ENCODE measurements at places on chromosomes 5 and 9.
A peak's percentile ranks its signal among the peaks of the same experiment; 100 is the strongest.

DNA sequence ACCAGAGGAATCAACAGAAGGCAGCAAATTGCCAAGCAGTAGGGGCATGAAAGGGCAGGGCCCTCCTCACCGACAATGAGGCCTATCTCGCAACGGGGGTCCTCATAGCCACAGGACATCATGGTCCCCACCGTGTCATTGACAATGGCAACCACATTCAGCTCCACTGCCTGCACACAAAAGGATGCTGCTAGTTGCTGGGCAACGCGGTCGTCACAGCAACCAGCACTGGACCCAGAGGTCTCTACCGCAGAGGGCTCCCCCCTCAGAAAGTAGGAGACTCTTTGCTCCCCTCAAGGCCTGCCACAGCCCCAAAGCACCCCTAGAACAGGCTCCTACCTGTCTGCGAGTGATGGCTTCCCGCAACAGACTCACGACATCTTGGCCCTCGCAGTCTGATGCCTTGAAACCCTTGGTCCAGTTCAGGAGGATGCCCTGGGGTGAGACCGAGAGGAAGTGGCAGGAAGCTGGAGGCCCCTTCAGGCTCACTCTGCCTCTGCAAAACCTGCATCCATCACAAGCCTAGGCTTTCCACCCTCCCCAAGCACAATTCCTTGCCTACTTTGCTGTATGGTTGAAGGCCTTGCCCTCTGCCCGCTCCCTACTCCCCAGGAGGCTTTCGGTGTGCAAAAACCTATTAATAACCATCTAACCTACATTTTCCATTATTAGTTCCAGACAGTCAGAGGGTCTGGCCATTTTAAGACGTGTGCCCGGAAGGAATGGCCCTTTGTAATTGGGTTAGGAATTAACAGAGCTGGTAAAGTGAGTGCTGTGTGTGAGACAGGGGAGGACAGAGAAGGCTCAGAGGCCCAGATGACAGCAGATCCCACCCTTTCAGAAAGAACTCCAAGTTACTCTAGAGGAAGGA, 15.2 kb downstream of the HK3 start:
- no peak for DNase-seq

GRCh38 chr9:87035879-87036278, 88.6 kb upstream of the GAS1 start:
- DNase-seq: no peak

DNA sequence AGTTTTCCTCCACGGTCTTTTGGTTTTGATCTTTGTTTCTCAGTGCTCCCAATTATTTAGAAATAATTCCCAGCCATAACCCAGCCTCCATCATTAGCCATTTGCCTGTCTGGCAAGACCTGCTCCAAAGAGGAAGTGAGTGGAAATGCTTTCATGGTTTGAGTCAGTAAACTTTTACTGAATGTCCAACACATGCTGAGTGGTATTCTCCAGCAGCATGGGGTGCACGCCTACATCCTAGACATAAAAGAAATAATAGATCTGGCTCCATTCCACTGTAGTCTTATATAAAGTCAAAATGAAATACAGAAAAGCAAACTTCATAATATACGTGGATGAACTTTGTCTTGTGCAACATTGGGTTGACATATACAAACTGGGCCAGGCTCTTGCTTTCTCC, 757.2 kb downstream of the TLE1 start:
- DNase-seq: no peak

DNA sequence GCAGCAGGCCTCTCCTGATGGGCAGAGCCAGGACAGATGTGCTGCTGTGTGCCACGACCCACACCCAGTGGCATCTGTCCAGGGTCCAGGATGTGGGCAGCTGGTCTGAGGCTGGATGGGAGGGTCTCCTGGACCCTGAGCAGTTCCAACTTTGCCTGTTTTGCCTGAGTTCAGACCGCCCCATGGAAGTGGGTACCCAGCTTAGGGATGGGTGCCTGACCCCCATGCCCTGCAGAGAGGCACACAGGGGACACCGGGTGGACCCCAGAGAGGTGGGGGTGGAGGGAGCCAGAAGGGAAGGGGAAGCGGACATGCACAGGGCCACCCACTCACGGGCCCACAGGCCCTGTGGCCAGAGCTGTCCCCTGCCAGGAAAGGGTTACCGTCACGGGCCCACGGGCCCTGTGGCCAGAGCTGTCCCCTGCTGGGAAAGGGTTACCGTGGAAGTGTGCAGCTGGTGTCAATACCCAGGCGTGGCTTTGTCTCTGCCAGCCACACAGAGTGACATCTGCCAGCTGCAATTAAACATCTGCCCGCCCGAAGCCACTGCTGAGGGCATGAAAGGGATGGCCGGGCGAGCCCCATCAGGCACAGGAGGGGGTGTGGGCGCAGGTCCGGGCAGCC, 50.0 kb downstream of the NACC2 start:
- DNase-seq: no peak

DNA sequence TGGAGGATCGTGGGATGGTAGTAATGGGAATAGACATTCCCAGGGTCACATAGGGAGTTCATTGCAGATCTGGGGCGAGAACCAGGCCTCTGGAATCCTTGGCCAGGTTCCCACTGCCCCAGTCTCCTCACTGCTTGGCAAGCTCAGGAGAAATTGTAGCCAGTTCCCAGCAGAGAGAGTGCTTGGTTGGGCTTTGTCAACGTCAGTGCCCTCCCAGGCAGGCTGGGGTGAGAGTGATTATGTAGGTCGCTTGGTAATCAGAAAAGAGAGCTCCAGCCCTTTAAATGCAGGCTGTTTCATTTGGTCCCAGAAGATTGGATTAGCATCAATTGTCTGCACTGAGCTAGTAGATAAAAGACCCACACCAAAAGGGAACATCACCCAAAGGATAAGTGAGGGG, 51.8 kb upstream of the GALNT10 start:
- no peak for DNase-seq

DNA sequence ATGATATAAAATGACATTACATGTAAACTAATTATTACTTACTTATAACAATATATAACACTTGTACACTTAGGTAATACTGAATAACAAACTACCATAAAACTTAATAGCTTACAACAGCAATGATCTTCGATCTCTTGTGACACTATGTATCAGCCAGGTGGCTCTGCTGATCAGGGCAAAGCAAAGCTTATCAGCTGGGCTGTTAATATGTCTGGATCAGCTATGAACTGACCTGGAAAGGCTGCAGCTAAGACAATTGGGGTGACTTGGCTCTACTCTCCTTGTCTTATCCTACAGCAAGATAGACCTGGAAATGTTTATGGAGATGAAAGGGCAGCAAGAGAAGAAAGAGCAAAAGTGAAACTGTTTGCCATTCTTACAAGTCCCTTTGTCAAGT, 511.3 kb downstream of the TLR4 start:
- no peak for DNase-seq

DNA sequence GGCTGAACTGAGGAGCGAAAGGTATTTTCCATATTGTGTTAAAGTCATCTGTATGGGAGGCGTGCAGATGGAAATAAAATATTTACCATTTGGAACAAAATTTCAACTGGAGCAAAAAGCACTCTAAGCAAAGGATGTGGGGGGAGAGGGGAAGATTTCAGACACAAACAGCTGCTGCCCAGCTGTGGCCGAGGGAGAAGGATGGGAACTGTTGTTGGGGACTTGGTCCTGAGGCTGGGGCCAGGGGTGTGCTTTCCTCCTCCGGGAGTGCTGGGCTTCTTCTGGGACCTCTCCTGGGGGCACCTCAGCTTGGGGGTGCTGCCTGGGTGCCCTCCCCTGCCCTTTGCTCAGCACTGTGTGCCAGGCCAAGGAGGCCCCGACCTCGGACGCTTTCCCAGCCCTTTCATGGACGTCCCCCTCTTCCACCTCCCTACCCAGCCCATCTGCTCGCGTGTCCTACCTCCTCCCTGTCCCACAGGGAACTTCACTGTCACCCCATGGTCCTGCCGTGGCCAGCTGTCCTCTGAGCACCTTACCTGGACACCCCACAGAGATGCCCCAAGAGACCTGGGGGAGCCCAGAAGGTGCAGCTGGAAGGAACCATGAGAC, 101.9 kb upstream of the COL5A1 start:
- no peak for DNase-seq

- no peak for DNase-seq
Measured at GRCh38 chr9:118975736-118976135, 393.5 kb downstream of the BRINP1 start.

DNA sequence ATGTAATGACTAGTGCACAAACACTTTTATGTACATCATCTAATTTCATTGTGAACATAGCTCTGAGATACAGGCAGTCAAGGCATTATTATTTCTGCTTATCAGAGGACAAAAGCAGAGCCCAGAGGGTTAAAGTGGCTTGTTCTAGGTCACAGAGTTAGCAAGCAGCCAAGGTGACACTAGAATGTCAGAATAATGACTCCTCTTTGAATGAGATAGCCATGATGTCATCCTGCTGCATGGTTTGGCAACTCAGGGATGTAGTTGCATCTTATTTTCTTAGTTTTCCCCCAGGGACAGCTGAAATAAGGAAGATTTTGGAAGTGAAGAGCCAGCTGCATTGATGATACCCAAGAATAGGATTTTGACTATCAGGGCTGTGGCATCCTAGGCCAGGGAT, 54.4 kb downstream of the KCNV2 start:
- no peak for DNase-seq

DNA sequence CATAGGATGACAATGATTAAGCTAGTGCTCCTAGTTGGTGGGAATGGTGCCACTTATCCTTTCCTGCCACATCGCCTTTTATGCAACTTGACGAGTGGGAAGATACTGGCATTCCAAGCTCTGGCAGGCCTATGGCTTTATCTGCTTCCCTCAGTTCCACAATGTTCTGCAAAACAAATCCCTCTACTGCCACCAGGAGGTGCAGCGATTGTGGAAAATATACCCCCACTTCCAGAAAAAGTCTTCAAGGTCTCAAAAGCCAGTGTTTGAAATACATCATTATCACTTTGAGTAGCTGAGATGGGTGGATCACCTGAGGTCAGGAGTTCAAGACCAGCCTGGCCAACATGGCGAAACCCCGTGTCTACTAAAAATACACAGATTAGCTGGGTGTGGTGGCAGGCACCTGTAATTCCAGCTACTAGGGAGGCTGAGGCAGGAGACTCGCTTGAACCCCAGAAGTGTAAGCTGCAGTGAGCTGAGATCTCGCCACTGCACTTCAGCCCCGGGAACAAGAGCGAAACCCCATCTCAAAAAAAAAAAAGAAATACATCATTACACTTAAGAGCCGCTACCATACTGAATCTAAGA, 3.4 kb downstream of the CLINT1 start:
- DNase-seq: peak; percentile 53

DNA sequence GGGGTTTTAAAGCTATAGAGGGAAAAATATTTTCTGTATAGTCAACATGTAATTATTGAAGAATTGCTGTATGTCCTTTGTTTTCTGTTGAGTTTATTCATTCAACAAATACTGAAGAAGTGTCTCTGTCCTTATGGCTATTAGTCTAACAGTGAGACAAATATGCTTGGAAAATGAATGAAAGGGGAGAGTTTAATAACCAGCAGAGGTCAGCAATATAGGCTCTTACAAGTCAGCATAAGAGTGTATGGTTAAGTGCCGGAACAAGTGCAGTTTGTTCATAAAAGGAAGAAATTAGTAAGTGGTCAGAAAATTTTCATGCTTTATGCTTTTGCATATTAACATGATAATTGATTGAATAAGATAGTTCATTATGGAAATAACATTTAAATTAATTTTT, 3.6 kb downstream of the SCAMP1 start:
- DNase-seq: no peak

DNA sequence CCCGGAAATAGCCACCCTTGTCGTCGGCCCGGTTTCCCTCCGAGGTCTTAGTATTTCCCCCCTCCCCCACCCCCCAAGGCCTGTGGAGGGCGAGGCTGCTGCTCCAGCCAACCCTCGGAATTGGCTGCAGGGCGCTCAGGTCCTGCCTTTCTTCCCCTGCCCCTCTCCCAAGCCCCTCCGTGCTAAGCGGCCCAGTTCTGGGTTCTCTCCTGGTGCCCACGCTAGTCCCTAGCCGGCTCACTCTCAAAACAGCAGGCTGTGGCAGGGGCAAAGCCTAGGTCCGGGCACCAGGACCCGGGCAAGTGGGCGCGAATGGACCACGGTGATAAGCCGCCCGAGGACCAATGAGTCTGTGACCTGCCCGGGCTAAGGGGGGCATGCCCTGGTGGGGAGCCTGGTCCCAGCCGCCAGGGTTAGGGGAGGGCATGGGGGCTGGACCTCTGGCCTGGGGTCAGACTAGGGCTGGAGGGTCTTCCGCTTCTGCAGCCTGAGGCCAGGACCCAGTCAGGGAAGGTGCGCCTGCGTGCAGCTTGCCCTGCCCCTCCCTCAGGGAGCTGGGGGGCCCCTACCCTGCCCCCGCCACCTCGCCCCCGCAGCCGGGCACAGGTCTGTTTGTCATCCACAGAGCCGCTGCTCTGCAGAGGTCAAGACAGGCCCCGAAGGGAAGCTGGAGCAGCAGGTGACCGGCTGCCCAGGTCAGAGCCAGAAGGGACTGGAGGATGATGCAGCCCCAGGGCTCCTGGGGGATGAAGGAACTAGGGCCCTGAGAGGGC, 5.0 kb upstream of the IRX4 start:
- no peak for DNase-seq

DNA sequence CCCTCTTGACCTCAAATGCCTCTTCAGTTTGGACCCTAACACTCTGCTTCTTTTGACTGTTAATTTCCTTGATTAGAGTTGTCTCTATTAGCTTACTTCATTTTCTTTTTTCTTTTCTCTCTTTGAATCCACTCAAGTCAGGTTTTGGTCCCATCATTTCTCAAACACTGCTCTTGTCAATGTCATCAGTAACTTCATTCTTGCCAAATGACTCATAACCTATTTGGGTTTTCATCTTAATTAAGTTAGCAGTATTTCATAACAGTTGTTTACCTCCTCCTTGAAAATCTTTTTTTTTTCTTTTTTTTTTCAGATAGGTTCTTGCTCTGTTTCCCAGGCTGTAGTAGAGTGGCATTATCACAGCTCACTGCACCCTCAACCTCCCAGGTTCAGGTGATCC, 119.6 kb downstream of the PARP8 start:
- no peak for DNase-seq

DNA sequence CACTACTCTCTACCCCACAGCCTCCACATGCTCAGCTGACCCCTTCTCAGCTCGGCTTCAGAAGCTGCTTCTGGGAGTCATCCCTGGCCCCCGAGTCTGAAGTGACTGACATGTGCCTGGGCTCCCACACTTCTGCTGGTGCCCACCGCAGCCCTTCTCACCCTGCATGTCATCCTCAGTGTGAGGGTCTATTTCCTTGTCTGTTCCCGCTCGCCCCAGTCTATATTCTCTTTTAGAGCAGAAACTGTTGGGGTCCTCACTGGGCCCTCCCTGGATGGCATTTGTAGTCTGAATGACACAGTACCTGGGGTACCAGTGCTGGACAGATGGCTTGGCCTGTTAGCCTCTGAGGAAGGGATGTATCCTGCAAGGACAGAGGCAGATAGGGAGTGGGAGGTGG, 5.3 kb downstream of the ECSCR start:
- no peak for DNase-seq

- DNase-seq: no peak
Measured at GRCh38 chr9:6562201-6562600, 83.3 kb downstream of the GLDC start.

Measured in NCI-H345 (cell line).